H9 (cell line): ENCODE measurements at places on chromosomes 1 and 21. TPM values are rescaled to one million over a fixed set of nuclear protein-coding genes. Genes with fewer than 3 reads are reported as not detected.

Gene IL19
- not detected in 2 replicates for total RNA-seq

Gene BNIPL
- total RNA-seq: 1.2 and 1.5 TPM in 2 replicates

Gene MEX3A
- 64.6 and 68.0 TPM in 2 replicates for total RNA-seq

Gene SPRR2F
- not detected in 2 replicates for total RNA-seq

Gene KIAA0040
- 5.0 and 5.2 TPM in 2 replicates for total RNA-seq

Gene OR2T35
- total RNA-seq: not detected in 2 replicates

Gene CNKSR1
- 23.4 and 26.3 TPM in 2 replicates for total RNA-seq

- no peaks in the 10 kb centered on the region for H3K27me3 ChIP-seq
- H3K27ac ChIP-seq: no peak overlapping the region
- no peaks in the 10 kb centered on the region for H3K36me3 ChIP-seq
- no peak for DNase-seq
These were observed 306.5 kb downstream of the HHIPL2 start for GRCh38 chr1:222241410-222241809.

DNA sequence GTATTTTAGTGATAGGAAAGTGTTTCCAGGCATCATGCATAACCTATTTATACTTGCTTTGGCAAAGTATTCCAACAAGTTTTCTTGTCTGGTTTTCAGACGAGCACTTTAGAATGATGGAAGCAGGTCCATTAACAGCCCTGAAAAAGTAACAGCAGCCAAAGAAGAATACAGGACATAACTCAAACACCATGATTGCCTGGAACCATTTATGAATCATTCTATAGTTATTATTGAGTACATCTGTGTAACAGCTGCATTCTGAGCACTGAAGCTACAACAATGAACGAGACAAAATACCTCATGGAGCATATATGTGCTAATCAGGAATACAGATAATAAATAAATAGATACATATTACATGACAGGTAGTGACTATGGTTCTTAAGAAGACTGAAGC, 12.6 kb downstream of the IL10RB start:
- H3K27ac ChIP-seq: no peak overlapping the region
- no peaks in the 10 kb centered on the region for H3K4me1 ChIP-seq
- H3K27me3 ChIP-seq: no peaks in the 10 kb centered on the region
- no peak overlapping the region for H3K4me3 ChIP-seq

GRCh38 chr1:112767646-112768045, 52.5 kb upstream of the PPM1J start:
- no peak overlapping the region for H3K27ac ChIP-seq
- H3K27me3 ChIP-seq: no peaks in the 10 kb centered on the region
- H3K36me3 ChIP-seq: peaks cover 10% of the 10 kb centered on the region
- no peak overlapping the region for H3K4me3 ChIP-seq
- no peak for DNase-seq

- H3K27me3 ChIP-seq: no peaks in the 10 kb centered on the region
- H3K4me3 ChIP-seq: no peak overlapping the region
- DNase-seq: no peak
- no peaks in the 10 kb centered on the region for H3K36me3 ChIP-seq
- no peak overlapping the region for H3K27ac ChIP-seq
- H3K4me1 ChIP-seq: no peaks in the 10 kb centered on the region; the same call in 1 of the 2 replicates
These were observed 147.4 kb downstream of the OLFM3 start for GRCh38 chr1:101849356-101849755.

DNA sequence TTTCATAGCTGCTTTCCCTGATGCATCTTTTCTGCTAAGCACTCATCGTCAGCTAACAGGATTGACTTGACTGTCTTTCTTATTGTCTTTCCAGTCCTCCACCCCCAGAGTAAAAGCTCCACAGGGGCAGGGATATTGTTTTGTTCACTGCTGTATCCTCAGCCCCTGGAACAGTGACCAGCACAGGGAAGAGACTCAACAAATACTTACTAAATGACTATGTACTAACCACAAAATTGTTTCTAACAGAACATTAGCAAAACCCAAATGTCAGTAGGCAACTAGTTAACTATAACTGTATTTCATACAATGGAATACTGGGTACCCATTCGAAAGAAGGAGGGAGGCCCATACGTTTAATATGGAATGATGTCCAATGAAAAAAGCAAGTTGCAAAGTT, 53.0 kb downstream of the BCAR3 start:
- peaks cover 6% of the 10 kb centered on the region; the same call in 1 of the 2 replicates for H3K36me3 ChIP-seq
- H3K27me3 ChIP-seq: no peaks in the 10 kb centered on the region
- no peaks in the 10 kb centered on the region for H3K4me1 ChIP-seq
- DNase-seq: no peak
- H3K4me3 ChIP-seq: no peak overlapping the region
- H3K27ac ChIP-seq: no peak overlapping the region

GRCh38 chr1:49323925-49324540, 547.3 kb upstream of the BEND5 start:
- no peak overlapping the region for H3K27ac ChIP-seq
- H3K27me3 ChIP-seq: no peaks in the 10 kb centered on the region
- DNase-seq: no peak
- no peaks in the 10 kb centered on the region for H3K4me1 ChIP-seq

DNA sequence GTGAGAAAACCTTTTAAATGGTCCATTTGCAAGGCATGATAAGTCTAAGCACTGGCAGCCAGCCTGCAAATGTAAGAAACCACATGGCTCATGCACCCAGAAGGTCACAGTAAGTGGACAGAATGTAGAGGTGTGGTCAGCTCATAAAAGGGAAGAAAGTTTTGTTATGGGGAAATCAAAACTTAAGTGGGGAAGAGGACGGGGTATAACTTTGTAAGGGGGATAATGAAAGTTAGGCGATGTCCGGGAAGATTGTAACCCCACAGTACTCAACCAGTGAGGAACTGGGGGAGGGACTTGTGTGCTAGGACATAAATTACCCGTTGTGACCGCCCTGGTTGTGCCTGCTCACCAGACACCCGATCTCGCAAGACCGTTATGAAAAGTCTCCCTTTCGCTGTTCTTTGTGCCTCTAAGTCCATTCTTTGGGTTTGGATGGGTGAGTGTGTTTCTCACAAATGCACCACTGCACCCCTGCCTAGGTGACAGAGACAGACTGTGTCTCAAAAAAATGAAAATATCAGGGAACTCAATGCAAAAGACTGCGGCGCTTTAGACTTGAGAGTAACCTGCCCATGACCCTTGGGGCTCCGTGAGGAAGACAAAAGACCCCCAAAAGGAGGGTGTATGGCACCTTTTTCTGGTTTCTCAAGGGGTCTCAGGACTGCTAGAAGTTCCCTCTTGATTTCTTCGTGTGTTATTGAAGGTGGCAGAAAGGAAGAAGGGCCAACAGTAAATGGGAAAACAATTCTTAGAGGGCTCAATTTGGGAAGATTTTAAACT, 28.6 kb upstream of the ZNF496 start:
- peaks cover 3% of the 10 kb centered on the region; the same call in 1 of the 2 replicates for H3K4me1 ChIP-seq
- DNase-seq: no peak
- no peak overlapping the region for H3K27ac ChIP-seq
- H3K27me3 ChIP-seq: no peaks in the 10 kb centered on the region

DNA sequence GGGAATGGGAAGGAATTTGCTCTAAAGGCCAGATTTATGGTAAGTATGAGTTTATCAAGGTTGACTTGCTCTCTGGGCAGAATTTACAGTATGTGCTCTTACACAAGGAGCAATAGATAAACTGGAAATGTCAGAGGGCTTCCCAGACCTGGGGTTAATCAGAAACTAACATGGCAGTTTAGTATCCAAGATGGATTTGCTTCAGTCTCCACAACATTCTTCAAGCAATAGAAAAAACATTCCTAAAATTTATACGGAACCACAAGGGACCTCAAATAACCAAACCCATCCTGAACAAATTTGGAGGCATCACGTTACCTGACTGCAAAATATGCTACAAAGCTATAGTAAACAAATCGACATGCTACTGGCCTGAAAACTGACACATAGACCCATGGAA, 606.7 kb upstream of the CHRM3 start:
- H3K4me3 ChIP-seq: no peak overlapping the region
- no peaks in the 10 kb centered on the region for H3K36me3 ChIP-seq
- no peak for DNase-seq
- H3K27ac ChIP-seq: no peak overlapping the region

- peaks cover 2% of the 10 kb centered on the region for H3K36me3 ChIP-seq
- H3K4me1 ChIP-seq: no peaks in the 10 kb centered on the region
- no peak for DNase-seq
- no peak overlapping the region for H3K27ac ChIP-seq
These were observed 124.7 kb downstream of the SYF2 start for GRCh38 chr1:25107643-25108010.

GRCh38 chr1:172893146-172893841, 157.4 kb downstream of the TNFSF18 start:
- DNase-seq: no peak
- no peak overlapping the region for H3K4me3 ChIP-seq
- H3K27me3 ChIP-seq: no peaks in the 10 kb centered on the region
- no peaks in the 10 kb centered on the region for H3K36me3 ChIP-seq
- no peak overlapping the region for H3K27ac ChIP-seq

DNA sequence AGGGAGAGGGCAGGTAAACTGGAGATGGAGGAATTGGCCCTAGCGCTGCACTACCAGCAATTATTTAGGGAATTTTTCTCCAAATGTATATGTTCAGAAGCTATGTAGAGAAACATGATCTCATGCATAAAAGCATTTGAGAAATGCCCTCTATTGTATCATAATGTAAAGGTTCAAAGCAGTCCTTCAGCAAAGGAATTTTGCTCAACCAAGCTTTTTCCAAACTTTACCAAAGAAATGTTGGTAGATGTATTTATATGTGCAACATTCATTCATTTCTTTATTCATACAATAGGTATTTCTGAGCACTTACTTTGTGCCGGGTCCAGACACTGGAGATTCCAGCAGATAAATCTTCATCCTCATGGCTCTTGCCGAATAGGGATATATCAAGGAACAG, 64.4 kb downstream of the XCL1 start:
- no peaks in the 10 kb centered on the region for H3K36me3 ChIP-seq
- no peaks in the 10 kb centered on the region for H3K4me1 ChIP-seq
- H3K27ac ChIP-seq: no peak overlapping the region
- no peak for DNase-seq
- no peaks in the 10 kb centered on the region for H3K27me3 ChIP-seq

DNA sequence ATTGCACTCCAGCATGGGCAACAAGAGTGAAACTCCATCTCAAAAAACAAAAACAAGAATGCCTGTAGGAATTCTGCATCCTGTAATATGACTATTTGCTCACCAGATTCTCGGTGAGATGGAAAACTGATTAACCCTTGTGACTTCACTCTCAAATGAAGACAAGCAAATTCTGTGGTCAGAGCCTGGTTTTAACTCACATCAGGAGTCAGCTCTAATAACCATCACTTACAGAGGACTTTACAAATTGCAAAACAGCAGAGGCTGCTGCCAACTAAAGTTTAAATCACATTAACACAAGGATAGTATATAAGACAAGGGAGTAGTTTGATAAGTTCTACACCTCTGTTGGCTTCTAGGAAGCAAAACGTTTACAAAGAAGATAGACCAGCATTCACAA, 35.7 kb upstream of the FAM163A start:
- no peaks in the 10 kb centered on the region for H3K4me1 ChIP-seq
- H3K36me3 ChIP-seq: no peaks in the 10 kb centered on the region
- DNase-seq: no peak

- H3K27me3 ChIP-seq: no peaks in the 10 kb centered on the region
- H3K27ac ChIP-seq: no peak overlapping the region
- no peaks in the 10 kb centered on the region; the same call in 1 of the 2 replicates for H3K4me1 ChIP-seq
- no peak for DNase-seq
- H3K36me3 ChIP-seq: peaks cover 55% of the 10 kb centered on the region
- H3K4me3 ChIP-seq: no peak overlapping the region
These were observed 22.7 kb downstream of the CD55 start for GRCh38 chr1:207344221-207344620.

- H3K4me3 ChIP-seq: no peak overlapping the region
- H3K27ac ChIP-seq: no peak overlapping the region
- H3K4me1 ChIP-seq: no peaks in the 10 kb centered on the region
- H3K36me3 ChIP-seq: no peaks in the 10 kb centered on the region
These were observed 1323.2 kb downstream of the AMY1C start for GRCh38 chr1:105072850-105073249.

GRCh38 chr1:182676274-182676673, 8.1 kb downstream of the RGS8 start:
- H3K4me1 ChIP-seq: no peaks in the 10 kb centered on the region; the same call in 1 of the 2 replicates
- no peaks in the 10 kb centered on the region for H3K27me3 ChIP-seq
- no peak overlapping the region for H3K4me3 ChIP-seq
- DNase-seq: no peak
- no peak overlapping the region for H3K27ac ChIP-seq

DNA sequence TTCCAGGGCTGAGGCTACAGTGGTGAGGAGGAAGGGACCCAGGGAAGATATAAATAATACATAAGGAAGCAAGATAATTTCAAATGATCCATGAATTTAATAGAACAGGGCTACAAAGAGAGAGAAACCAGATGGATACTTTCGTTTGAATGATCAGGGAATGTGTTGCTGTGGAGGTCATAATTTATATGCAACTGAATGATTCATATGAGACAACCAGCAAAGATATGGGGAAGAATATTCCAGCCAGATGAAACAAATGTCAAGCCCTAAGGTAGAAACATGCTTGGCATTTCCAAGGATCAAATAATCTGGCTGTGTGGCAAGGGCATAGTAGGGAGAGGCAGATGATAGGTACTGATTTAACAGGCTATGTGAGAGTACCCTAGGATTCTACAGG, 84.8 kb upstream of the ZC3H11B start:
- H3K36me3 ChIP-seq: no peaks in the 10 kb centered on the region
- no peaks in the 10 kb centered on the region for H3K27me3 ChIP-seq
- H3K27ac ChIP-seq: no peak overlapping the region
- no peaks in the 10 kb centered on the region for H3K4me1 ChIP-seq

DNA sequence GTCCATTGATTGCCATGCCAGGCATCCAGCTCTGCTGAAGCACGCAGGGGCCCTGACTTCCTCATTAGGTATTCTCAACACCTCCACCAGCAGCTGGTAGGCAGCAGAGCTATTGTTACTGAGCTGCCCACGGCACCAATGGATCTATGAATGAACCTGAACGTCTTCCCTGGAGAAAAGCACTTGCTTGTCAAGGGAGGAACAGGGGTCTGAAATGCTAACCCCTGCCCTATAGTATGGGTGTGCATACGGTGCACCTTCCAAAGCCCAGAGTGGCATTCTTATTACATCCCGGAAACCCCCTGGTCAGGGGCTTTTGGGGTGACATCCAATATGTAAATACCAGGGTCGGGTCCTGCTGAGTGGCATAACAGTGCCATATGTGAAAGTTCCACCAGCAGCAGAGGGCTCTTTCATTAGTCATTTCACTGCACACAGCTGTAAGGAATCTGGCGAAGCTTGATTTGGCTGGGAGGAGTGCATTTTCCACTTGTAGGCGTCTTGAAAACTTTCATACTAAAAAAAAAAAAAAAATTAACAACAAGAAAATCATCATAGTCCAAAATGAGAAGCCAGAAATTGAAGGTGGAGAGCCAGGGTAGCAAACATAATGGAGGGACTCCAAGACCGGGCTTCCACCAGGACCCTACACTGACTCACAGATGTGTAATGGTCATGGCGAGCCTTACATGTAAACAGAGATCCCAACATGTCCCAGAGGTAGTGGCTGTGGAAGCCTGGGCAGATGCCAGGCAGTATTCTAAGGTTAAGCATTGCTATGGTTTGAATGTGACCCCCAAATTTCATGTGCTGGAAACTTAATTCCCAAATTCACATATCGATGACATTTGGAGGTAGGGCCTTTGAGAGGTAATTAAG, 58.8 kb upstream of the PRDX6 start:
- H3K4me1 ChIP-seq: no peaks in the 10 kb centered on the region
- no peak for DNase-seq
- no peak overlapping the region for H3K4me3 ChIP-seq

- no peak overlapping the region for H3K4me3 ChIP-seq
- no peaks in the 10 kb centered on the region for H3K27me3 ChIP-seq
- H3K36me3 ChIP-seq: no peaks in the 10 kb centered on the region
These were observed 19.4 kb upstream of the CLIC6 start for GRCh38 chr21:34649400-34649799.
